ENCODE measurements at places on chromosomes 3 and 15. TPM values are rescaled to one million over a fixed set of nuclear protein-coding genes. Genes with fewer than 3 reads are reported as not detected.
A peak's percentile ranks its signal among the peaks of the same experiment; 100 is the strongest.

DNA sequence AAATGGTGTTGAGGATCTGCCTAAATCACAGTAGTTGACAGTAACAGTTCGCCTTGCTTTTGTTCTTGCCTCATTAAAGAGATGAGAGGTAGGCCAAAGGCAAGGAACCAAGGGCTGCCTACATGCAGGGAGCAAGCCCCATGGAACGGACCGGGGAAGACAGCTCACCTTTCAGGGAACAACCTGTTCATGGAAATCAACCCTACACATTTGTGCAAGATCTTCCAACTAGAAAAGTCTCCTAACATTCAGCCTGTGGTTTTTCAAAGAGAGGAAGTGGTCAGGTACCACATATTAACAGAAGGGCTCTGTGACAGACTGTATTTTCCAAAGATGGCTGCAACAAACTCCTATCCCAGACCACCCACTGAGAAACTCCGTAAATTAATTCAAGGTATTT is 1031.8 kb upstream of the NR2F2 start:
- no peak for DNase-seq

- DNase-seq = no peak
These were observed 47.4 kb upstream of the SYN2 start for GRCh38 chr3:11956781-11957180.

DNA sequence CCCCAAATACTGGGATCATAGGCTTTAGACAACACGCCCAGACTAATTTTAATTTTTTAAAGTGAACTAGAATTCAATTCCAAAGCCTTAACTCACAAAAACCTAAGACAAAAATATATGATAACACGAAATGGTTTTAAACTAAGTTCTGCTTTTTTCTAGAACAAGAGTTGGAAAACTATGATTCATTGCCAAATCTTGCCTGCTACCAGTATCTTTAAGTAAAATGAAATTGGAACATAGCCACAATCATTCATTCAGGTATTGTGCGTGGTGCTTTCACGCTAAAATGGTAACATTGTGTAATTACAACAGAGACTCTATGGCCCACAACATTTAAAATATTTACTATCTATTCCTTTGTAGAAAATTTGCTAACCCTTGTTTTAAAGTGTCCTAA is 488.0 kb upstream of the ZNF385D start:
- no peak for DNase-seq

DNA sequence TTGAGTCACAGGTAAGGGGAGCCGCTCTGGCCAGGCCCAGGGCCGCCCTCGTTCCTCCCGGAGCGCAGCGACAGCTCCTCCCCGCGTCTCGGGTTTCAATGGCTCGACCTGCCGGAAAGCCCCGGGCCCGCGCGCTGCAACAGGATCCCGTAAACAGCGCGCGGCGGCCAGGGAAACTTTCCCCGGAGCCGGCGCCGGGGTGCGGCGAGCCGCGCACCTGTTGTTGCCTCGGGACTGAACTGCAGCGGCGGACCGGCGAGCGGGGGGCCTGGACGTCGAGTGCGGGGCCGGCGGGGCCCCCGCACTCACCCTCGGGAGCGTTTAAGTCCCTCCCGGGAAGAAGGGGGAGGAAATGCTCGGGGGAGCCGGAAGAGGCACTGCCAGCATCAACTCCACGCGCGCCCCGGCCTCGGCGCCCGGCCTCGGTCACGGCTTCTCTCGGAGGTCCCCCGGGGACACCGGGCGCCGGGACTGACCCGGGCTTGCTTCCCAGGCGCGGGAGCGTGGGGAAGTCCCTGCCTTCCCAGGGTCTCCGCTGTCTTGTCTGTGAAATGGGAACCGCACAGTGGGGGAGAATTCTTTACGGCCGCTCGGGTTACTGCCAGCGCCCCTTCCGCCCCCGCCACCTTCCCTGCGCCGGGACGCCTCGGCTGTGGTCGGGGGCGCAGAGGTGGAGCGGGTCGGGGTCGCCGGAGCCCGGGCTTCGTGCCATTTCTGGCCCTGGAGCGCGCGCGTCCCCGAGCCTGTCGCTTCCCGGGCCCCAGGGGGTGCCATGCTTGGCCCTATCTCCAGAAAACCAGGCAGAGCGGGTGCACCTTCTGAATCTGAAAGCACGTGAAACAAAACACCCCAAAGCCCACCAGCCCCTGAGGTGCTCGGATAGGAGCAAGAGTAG is 7.5 kb upstream of the PGPEP1L start:
- peak; percentile 29 for DNase-seq

DNA sequence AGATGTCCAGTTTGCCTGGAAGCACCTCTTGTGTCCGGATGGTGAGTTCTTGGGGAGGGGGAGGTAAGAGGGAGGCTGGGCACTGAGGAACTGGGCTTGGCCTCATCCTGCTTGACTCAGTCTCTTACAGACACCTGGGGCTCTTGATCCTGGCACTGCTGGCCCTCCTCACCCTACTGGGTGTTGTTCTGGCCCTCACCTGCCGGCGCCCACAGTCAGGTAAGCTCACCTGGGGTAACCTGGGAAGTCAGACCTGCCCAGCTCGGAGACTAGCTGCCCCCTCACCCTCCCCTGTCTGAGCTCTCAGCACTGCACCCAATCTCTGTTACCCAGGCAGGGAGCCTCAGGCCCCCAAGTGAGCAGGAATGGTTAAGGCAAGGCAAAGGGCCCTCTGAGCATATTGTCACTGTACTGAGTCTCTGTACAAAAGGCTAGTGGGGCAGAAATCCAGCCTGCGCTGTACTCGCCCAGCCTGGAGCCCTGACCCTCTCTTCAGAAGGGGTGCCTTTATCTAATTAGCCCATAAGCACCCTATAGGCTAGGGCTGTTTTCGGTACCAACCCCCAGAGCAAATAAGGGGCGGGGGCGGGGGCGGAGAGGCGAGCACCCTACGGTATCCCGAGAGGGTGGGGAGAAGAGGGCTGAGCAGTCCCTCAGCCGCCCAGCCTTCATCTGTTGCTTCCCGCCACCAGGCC is 2.2 kb upstream of the IL17RC start:
- DNase-seq = no peak

DNA sequence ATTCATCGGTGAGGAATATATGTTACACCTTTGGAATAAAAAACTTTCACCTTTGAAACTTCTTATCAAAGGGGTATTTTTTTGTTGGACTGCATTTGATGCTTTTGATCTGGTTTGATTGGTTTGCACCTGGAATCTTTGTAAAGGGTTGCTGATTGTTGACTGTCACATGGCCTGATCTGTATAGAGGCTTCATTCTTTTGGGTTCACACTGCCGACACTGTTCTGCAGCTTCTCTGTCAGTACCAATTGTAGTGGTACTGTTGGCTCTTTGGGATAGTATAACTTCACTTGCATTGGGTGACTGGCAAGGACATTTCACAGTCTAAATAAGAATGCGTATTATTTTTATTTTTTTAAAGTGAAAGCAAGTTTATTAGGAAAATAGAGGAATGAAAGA is 155.7 kb downstream of the DOCK3 start:
- DNase-seq = no peak

- DNase-seq = no peak
These were observed 217.7 kb downstream of the CDIN1 start for GRCh38 chr15:36797128-36797527.

- no peak for DNase-seq
These were observed 21.7 kb downstream of the ARL14 start for GRCh38 chr3:160698599-160699195.

- DNase-seq = peak; percentile 90
These were observed 194.6 kb upstream of the TPM1 start for GRCh38 chr15:62847900-62848489.

GRCh38 chr15:98758224-98758623 is 109.9 kb downstream of the IGF1R start:
- no peak for DNase-seq

- peak; percentile 81 for DNase-seq
These were observed at the start of gene RASSF1 for GRCh38 chr3:50340448-50341329. RASSF1 (minus strand) TSS chr3:50340836; CDS start chr3:50340805, 31 bp downstream.

- DNase-seq = no peak
These were observed 22.8 kb downstream of the SLC6A1 start for GRCh38 chr3:11015369-11015768.

- no peak for DNase-seq
These were observed 185.7 kb upstream of the ZPLD1 start for GRCh38 chr3:102248981-102249705.

DNA sequence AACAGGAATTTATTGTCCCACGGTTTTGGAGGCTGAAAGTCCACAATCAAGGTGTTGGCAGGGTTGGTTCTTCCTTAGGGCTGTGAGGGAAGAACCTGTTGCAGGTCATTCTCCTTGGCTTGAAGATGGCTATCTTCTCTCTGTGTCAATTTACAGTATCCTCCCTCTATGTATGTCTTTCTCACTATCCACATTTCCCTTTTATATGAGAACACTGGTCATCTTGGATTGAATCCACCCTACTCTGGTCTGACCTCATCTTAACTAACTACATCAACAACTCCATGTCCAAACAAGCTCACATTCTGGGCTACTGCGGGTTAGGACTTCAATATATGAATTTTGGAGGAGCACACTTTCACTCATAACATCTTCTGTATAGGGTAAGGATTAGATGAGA is 61.9 kb downstream of the CLDN1 start:
- no peak for DNase-seq

DNA sequence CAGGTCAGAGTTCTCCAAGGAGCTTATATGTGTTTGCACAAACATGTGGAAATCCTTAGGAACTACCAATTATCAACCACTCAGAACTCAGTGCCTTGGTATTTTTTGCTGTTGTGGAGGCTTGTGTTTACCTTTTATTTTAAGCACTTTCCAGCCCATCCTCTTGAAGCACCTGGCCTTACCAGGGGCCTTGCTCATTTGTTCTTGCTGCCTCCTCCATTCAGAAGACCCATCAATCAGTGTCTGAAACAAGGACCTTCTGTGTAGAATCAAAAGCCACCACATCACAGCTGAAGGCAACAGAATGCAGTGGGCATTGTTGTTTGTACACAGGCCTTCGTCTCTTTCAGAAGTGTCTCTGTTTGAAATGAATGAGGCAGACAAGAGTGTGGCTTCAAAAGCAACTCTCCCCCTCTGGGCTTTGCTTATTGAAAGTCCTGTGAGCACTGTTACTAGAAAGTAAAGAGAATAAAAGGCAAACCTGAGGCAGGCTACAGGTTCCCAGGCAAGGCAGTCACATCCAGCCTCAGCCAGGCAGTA is 24.5 kb upstream of the LIPC start:
- DNase-seq = no peak

DNA sequence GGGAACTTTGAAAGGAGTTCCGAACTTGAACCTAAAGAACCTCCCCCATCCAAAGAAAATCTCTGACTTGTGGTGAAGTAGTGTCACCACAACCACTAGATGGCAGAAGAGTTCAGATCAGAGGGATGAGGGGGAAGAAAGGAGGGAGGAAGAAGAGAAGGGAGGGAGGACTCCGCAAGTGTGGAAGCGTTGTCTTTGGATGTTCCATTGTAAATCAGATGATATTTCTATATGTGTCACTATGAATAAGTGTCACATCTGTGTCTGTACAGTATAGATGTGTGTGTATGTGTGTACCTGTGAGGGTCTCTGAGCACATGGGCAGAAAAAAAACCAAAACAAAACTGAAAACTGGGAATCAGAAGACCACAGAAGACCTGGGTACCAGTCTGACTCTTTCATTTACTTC is 16.9 kb downstream of the SLC24A1 start:
- no peak for DNase-seq

DNA sequence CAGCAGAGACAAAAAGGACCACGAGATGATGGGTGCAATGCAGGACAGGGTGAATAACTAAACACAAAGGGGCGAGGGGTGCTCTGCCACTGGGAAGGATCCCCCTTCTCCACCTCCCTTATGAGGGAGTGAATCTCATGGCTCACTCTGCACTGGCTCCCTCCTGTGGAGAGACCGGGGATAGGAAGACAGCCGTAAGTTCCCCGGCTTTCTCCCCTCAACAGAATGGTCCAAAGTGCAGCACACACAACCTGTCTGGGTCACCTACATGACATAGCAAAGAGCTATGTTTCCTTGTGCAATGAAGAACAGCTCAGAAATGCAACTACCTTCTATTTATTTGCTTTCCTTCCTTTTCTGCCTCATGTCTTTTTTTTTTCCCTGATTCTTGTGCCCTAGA is 7.8 kb upstream of the ACSBG1 start:
- no peak for DNase-seq

- DNase-seq = peak; percentile 21
These were observed 31.8 kb downstream of the GPR171 start for GRCh38 chr3:151171145-151171757.

- DNase-seq = no peak
These were observed 157.3 kb upstream of the UBE2E1 start for GRCh38 chr3:23648326-23648995.

The BFSP2 gene
- total RNA-seq = not detected

The NBEAL2 gene
- 241 TPM for total RNA-seq

The SPSB4 gene
- 0.10 TPM for total RNA-seq

The DNAJB8 gene
- not detected for total RNA-seq

The DUOXA2 gene
- total RNA-seq = not detected

The CYP11A1 gene
- 0.34 TPM for total RNA-seq

The AMT gene
- total RNA-seq = 9.3 TPM

The ISL2 gene
- total RNA-seq = not detected

The CCDC54 gene
- total RNA-seq = not detected

The IL16 gene
- 10.8 TPM for total RNA-seq

The AP2M1 gene
- 168 TPM for total RNA-seq

The GRIP2 gene
- 1.0 TPM for total RNA-seq

The TRIM59 gene
- 3.7 TPM for total RNA-seq

The TMEM158 gene
- total RNA-seq = 0.88 TPM

The FAM107A gene
- 52.5 TPM for total RNA-seq

The EPHA6 gene
- total RNA-seq = not detected

The RTP1 gene
- not detected for total RNA-seq
